ENCODE measurements at places on chromosomes 13 and 19.

- no peak for DNase-seq
Observed at GRCh38 chr13:43434191-43434590, 352.6 kb downstream of the ENOX1 start.

DNA sequence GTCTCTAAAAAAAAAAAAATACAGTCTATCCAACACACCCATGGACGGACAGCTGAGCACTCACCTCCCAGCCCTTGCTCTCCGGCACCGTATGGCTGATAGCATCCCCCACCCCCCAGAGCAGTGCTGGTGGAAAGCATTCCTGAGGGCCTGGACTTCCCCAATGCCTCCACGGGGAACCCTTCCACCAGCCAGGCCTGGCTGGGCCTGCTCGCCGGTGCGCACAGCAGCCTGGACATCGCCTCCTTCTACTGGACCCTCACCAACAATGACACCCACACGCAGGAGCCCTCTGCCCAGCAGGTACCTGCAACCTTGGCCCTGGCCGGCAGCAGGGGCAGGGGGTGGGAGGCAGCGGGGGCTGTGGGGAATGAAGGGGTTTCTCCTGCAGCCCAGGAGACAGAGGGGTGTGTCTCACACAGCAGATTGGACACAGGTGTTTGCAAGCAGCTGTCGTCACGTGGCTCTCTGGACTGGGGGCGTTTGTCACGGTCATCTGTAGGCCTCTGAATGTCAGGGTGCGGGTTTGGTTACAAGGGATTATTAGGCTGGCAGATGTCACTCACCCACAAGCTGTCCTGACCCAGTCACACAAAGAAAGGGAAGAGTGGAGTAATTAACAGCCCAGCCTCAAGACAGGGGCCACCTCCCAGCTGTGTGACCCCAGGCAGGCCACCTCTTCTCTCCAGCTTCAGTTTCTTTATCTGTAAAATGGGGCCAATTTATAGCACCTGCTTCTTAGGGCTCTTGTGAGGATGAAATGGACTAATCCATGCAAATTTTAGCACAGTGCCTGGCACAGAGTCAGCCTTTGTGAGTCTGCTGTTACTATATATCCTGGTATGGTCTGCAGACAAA, 19.3 kb downstream of the PLD3 start:
- no peak for DNase-seq

DNA sequence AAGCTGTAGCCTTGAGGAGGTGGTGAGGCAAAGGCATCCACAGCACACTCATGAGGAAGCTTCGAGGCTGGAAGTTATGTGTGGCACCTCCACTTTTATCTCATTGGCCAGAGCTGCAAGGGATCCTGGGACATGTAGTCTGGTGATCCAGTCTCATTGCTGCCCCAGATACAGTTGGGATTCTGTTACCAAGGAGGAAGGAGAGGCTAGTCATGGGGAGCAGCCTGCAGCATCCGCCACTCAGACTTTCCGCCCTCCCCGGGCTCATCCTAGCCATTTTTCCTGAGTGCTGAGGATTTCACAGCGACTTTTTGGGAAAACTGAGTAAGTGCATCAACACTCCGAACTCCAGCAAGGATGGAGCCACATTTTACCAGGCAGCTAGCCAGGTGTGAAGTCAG, 74.4 kb downstream of the DPF1 start:
- DNase-seq: no peak

DNA sequence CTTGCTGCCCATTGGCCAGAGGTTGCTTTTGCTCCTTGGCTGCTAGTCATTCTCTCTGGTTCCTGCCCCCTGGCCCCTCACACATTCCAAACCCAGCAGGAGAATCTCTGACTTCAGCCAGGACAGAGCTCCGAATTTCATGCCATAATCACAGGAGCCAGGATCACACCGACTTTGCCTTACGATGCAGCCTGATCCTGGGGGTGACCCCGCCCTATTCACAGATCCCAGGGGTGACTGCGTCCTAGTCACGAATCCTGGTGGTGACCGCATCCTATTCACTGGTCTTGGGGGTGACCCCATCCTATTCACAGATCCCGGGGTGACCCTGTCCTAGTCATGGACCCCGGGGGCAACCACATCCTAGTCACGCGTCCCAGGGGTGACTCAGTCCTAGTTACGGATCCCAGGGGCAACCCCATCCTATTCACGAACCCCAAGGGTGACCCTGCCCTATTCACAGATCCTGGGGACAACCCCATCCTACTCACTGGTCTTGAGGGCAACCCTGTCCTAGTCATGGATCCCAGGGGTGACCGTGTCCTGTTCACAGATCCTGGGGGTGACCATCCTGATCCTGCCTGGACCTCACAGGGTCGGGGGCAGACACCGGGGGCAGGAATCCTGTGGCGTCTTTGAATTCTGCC, 7.4 kb upstream of the TEX29 start:
- DNase-seq: no peak

DNA sequence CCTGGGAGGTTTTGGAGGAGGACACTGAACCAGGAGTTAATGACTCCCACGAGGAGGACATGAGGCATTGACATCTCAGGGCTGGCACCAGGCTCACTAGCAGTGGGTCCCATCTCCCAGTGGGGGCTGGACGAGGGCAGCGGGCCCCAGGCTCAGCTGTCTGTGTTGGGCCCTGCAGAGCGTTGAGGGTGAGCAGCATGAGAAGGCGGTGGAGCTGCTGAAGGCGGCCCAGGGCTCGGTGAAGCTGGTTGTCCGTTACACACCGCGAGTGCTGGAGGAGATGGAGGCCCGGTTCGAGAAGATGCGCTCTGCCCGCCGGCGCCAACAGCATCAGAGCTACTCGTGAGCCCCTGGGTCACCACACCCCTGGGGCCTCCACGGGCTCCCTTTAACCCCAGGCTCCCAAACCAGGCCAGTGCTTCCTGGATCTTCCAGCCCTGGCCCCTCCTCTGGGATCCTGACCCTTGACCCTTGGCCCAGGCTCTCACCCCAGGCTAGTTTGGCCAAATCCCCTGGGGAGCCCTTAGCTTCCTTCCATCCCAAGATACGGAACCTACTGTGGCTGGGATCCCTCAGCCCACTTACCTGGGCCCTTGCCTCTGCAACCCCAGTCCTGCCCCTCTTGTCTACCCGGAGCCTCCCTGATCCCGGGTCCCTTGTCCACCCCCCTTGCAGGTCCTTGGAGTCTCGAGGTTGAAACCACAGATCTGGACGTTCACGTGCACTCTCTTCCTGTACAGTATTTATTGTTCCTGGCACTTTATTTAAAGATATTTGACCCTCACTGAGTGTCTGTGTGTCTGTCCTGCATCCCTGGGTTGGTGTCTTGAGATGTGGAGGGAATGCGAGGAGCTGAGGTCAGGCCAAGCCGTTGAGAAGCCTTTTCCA, 1.0 kb downstream of the C19orf73 start:
- DNase-seq: no peak

- DNase-seq: no peak
Observed at GRCh38 chr19:42199440-42200115, 17.9 kb downstream of the DEDD2 start.

- DNase-seq: no peak
Observed at GRCh38 chr13:21671620-21672286, 880 bp downstream of the FGF9 start.

DNA sequence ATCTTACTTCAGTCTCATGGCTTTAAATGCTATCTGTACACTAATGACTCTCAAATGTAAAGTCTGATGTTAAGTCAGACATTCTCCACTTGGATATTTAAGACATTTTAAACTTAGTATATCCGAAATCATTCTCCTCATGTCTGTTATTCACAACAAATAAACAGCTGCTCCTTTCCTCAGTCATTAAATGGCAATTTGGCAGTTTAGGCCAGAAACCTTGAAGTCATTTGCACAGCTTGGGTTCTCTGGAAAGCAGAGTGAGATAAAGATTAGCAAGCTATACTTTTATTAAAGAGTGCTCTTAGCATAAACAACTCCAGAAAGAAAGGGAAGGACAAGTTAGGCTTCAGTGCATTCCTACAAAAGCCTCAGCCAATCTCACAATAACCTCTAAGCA, 53.7 kb downstream of the DNAJC15 start:
- DNase-seq: no peak

- no peak for DNase-seq
Observed at GRCh38 chr13:52931131-52931530, 82.7 kb upstream of the PCDH8 start.

- no peak for DNase-seq
Observed at GRCh38 chr19:362683-363082, 18.1 kb upstream of the MIER2 start.

DNA sequence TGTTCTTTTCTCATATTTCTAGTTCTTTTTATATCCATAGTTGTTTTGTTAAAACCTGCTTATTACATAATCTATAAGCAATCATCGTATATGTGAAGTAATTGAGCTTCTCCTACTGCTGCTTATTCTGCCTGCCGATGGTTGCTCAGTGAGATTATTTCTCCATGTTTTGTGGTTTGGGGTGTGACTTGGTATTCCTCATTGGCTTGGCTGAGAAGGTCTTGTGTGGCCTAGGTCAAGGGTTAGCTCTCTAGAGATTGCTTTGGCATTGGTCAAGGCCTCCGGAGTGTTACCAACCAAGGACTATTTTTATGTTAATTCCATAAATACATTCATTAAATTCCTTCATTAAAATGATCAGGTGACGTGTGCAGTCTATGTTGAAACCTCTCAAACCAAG, 302.8 kb downstream of the MYO16 start:
- DNase-seq: no peak

DNA sequence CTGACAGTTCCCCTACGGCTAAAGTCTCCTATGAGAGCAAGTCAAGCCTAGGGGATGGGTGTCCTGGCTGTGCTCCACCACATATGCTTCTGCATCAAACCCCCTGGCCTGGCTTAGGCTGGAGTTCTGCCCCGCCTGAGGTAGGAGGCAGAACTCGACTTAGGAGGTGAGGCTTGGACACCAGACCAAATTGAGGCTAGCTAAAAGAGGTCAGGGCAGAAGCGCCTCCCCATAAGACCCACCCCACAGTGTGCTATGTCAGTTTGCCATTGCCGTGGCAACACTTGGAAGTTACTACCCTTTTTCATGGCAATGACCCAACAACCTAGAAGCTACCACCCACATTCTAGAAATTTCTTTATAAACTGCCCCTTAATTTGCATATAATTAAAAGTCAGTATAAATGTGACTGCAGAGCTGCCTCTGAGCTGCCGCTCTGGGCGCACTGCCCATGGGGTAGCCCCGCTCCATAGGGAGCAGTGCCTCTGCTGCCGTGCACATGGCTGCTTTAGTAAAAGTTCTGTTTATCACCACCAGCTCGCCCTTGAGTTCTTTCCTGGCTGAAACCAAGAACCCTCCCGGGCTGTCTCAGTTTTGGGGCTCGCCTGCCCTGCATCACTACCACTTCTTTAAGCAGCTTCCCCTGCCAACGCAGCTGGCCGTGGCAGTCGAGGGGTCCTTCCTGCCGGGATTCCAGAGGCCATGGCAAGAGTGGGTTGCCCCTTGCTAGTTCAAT, 20.2 kb downstream of the AP1M1 start:
- no peak for DNase-seq

GRCh38 chr19:45020071-45020470, 18.8 kb upstream of the CLASRP start:
- no peak for DNase-seq

DNA sequence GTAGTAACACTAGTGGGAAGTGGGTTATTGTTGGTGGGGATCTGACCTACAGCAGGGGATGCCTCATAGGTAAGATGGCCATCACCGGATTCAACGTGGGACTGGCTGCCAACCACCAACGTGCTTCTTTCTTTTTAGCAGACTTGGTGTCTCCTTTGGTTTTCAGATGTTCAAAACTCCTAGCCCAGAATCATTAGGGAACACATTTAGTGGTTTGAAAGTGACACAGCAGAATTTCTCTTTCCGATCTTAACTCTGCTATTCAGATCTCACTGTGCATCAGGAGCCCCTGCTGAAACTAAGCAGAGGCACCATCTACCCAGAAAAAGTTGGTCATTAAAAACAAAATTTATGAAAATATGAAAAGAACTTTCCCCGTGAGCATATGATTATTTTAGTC, 36.7 kb upstream of the PCDH8 start:
- DNase-seq: no peak

Measured in esophagus muscularis mucosa (tissue), 4 donors.